Forelimb muscle (tissue), 1 donor: ENCODE measurements at places on chromosomes 16 and 17. TPM values are rescaled to one million over a fixed set of nuclear protein-coding genes. Genes with fewer than 3 reads are reported as not detected.

Gene MEOX1
- 10.4 TPM for polyA plus RNA-seq

Gene KRTAP4-9
- polyA plus RNA-seq, result not detected

Gene PDXDC1
- polyA plus RNA-seq, result 37.9 TPM

Gene PMP22
- 228 TPM for polyA plus RNA-seq

Gene SEC14L5
- polyA plus RNA-seq, result 0.75 TPM

Gene MYL4
- polyA plus RNA-seq, result 1,803 TPM

Gene C17orf100
- polyA plus RNA-seq, result 3.0 TPM

DNA sequence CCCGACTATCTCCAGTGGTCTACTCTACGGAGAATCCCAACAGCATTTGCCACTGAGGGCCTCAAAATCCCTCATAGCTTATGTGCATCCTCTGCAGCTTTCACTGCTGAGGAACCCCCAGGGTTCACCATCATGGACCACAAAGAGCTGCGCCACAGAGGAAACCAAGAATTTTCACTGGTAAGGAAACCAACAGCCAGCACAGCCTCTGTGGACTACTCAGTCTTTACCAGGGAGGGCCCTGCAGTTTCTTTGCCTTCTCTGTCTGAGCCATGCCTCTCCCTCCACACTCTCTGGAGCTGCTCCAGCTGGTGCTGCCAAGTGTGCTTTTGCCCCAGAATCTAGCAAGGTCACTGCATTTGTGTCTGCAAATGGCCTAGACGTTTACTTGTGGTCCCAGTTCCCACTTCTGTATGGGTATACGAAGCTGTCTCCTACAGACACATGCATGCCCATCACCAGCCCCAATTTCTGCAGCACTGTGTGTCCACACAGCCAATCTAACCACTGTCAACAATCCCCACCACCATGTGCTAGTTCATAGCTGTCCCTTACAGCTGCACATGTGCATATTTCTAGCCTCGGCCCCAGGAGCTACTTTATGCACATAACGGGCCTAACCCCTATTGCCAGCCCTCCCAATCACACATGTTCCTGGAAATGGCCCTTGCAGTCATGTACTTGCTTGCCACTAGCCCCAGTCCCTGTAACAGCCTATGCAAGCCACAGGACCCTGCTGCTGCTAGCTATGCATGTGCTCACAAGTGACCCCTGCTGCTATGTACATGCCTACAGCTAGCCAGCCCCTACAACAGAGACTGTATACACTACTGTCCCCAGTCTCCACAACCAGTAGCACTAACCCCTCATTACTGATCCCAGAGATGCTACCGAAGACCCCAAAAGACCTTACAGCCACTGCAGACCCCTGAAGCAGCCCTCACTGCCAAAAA lies 1437.4 kb downstream of the CDH11 start:
- DNase-seq, result no peak

GRCh38 chr17:35170968-35171771 lies 23.0 kb downstream of the SLC35G3 start:
- DNase-seq, result no peak

GRCh38 chr16:25124503-25124902 lies 13.0 kb downstream of the LCMT1 start:
- DNase-seq, result no peak

DNA sequence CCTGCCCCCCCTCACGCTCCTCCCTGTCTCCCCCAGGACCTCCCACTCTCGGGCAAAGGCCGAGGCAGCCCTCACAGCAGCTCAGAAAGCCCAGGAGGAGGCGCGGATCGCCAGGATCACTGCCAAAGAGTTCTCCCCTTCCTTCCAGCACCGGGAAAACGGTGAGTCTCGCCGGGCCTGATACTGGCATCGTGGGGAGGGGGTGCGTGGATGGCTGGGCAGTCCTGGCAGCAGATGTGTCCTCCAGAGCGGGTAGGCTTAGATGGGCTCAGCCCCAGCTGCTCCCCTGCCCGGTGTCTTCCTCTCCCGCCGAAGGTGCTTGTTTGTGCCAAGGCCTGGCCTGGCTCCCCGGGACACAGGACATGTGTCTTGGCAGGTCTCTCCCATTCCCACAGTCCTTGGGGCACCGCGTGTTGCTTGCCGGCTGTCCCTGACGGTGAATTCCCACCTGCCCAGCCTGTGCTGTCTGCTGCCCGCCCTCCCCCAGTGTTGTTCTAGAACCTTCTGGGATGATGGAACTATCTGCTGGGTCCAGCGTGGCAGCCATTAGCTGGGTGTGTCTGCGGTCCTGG lies 81.6 kb downstream of the KLHDC4 start:
- DNase-seq, result no peak

GRCh38 chr16:66551348-66551759 lies 1.0 kb upstream of the CKLF start:
- DNase-seq, result no peak

DNA sequence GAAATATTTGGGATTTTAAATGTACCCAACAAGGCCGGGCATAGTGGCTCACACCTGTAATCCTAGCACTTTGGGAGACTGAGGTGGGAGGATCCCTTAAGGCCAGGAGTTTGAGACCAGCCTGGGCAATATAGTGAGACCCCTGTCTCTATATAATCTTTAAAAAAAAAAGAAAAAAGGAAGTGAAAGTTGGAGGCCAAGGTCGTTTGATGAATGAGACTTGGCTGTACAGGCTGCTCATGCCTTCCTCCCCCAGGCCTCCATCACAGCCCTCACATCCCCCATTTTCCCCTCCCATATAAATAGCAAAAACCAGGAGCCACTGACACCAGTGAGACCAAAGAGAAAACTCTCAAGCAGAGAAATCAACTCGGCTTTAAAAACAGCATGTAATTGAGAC lies 3.3 kb upstream of the CA7 start:
- no peak for DNase-seq

DNA sequence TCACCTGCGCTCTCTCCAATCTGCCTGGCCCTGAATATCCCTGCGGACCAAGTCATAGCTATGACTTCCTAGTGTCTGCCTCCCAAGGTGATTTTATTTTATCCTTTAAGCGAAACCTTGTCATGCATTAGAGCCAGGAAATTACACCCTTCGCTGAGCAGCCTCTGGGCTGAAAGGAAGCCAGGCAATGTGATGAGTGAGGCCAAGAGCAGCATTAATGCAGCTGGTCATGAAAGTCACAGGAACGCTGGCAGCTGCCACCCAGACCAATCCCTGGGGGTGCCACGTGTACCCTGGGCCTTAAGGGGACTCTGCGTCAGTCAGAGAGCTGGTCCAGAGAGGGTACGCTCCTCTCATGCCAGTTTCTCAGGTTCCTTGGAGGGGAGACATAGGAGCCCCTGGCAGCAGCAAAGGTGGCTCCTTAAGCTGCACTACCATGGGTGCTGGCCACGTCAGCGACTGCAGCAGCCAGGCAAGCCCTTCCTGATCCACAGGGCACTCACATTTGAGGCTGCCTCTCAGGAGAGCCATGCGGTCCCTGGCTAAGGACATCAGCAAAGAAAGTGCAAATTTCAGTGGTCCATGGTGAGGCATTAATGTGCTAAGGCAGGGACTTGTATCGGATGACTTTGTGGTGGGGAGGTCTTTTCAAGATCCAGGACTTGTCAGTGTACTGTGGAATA lies 42.7 kb upstream of the WSCD1 start:
- DNase-seq, result peak; percentile 11

GRCh38 chr16:72711823-72712222 lies 336.1 kb downstream of the ZFHX3 start:
- no peak for DNase-seq

DNA sequence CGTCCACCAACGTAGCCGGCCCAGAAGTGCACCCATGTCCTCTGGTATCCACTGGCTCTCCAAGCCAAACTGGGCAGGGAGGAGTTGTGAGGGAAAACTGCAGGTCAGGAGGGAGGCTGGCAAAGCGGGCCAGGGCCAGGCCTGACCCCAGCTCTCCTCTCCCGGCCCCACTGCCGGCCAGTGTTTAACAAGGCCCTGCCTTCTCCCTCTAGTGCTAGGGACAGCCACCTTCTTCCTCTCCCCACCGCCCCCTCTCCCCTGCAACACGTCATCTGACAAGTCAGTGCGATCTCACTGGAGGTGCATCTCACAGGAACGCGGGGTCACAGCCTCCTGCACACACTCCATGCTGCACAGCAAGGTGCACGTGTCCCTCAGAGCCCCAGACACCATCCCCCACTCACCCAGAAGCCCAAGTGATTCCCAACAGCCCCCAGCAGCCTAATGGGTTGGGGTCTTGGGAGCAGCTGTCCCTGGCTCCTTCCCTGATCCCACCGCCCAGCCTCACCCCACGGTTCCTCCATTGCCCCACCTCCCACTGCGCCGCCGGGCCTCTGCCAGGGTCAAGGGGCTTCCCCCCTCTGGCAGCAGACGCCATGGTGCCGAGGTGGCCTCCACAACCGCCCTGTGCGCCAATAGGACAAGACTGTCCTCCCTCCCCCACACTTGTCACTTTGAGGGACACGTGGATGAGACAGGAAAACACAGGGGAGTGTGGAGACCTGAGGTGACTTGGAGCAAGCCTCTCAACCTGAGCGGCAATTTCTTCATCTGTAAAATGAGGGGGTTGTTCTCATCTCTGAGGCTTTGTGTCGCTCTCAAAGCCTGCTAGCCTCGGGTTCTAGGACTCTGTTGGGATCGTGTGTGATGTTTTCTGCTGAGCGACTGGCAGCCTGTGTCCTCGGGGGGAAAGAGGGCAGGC lies 1.1 kb upstream of the ACE start:
- no peak for DNase-seq

DNA sequence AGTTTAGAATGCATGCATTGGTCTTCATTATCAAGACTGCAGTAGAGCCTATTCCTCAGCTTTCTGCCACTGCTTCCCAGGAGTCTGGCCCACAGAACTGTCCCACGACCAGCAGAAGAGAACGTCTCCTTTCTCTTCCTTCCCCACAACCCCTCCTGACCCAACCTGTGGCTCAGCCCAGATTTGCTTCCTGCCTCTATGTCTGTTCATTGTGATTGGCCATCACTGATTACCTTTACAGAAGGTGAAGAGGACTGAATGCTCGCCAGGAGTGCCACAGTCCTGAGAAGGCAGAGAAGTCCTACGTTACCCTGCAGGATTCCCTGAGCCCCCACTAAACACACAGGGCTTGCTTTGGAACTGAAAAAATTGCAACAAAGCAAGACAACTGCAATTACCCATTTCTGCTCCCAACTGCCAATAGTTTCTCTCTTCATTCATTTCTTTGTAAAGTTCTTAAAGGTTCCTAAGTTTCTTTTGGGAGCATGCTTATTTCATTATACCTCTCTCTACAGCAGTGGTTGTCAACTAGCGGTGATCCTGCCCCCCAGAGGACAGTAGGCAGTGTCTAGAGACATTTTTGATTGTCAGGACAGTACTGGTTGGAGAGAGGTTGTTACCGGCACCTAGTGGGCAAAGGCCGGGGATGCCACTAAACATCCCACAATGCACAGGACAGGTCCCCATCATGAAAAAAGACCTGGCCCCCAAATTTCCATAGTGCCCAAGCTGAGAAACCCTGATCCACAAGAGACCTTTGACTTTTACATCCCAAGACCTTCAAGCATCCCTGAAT lies 4.5 kb upstream of the NAT9 start:
- DNase-seq, result no peak
